C1 segment of cervical spinal cord (tissue), 14 donors: ENCODE measurements at places on chromosomes 11 and 22.
A peak's percentile ranks its signal among the peaks of the same experiment; 100 is the strongest.

GRCh38 chr11:4881188-4881587 lies 512 bp upstream of the OR51T1 start:
- DNase-seq, result no peak

GRCh38 chr22:37383341-37383740 lies 43.9 kb downstream of the ELFN2 start:
- no peak for DNase-seq

DNA sequence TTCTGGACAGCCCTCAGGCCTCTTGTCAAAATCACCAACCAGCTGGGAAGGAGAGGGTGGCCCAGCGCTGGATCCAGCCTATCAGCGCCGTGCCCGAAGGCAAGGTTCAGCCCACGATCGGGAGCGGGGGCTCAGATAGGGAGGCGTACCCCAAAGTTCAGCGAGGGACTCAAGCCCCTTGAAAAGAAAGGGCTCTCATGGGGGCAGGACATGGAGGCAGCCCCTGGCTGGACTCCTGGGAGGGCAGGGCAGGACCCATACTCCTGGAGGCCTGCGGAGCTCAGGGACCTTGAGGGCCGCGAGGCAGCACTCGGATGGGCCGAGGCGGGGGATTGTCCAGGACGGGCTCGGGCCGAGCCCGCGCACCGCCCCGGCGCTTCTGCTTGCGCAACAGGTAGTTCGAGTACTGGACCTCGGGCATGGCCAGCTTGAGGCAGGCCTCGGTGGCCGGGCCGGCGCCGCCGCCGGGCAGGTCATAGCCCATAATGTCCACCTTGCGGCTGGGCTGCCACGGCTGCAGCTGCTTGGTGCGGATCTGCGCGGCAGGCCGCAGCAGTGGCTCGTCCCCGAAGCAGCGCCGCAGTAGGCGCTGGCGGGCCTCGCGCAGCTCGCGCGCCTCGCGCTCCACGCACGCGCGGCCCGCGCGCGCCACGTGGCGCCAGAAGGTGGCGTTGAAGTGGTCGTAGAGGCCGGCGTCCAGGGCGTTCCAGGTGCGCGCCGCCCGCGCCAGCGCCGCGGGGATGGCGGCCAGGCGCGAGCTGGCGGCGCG lies 6.5 kb downstream of the GAL3ST3 start:
- DNase-seq, result no peak

DNA sequence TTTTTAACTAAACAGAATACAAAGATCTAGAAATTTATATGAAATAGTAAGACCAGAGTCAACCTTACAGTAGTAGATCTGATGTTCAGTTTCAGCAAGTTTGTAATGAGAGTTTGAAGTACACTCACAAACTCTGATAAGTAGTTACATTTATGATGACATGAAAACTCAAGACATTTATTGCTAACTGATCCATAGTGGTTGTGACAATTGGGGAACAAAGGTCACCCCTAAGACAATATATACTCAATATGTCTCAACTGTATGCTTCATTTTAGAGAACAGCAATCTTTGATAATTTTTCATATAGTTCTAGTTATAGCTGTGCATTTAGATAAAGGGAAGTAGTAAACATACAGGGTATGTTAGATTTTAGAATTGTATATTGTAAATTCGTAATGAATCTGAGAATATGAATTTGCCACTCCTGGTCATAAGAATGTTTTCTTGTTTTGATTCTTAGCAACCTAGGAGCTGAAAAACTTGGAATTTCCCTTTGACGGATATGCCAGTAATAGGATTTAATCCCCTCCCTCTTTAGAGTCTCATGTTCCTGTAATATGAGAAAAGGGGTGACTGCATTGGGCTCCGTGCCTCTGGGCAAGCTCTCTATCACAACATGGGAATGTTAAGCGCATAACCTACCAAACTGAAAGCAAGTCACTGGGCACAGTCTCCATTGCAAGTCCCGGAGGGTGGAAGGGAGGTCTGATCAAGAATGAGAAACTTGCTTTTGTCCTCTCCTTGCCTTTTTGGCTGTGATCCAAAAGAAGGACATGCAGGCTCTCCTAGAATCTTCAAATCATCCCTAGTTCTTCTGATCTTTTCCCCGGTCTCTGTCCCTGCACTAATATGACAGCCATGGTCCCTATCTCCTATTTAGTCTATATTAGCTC lies 11.4 kb downstream of the OR10D3 start:
- no peak for DNase-seq

DNA sequence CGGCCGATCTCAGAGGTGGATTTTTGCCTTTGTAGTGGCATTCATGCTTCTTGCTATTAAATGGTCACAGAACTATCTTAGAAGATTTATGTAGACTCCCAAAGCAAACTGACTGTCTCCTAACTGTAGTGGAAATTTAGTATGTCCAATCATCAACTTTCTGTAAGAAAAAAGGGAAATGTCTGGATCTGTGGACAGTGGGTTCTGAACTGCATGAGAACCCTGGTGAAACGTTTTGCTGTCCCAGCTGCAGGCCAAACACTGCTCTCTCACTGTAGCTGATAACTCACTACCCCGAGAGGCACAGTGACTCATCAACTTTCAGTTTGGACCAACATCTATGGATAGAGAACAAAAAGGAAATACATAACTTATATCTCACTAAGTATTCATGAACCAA lies 387.1 kb downstream of the SOX6 start:
- DNase-seq, result peak; percentile 21

GRCh38 chr11:65078151-65078550 lies 5.7 kb downstream of the CDCA5 start:
- DNase-seq, result no peak

GRCh38 chr11:110797453-110797852 lies 85.2 kb upstream of the ARHGAP20 start:
- DNase-seq, result peak; percentile 6

- DNase-seq, result no peak
Measured at GRCh38 chr22:27400811-27401210, 400.7 kb downstream of the MN1 start.
